ENCODE measurements at places on chromosomes 7 and 10.

- DNase-seq = no peak
Observed at GRCh38 chr7:133650487-133651300, 397.8 kb downstream of the EXOC4 start.

DNA sequence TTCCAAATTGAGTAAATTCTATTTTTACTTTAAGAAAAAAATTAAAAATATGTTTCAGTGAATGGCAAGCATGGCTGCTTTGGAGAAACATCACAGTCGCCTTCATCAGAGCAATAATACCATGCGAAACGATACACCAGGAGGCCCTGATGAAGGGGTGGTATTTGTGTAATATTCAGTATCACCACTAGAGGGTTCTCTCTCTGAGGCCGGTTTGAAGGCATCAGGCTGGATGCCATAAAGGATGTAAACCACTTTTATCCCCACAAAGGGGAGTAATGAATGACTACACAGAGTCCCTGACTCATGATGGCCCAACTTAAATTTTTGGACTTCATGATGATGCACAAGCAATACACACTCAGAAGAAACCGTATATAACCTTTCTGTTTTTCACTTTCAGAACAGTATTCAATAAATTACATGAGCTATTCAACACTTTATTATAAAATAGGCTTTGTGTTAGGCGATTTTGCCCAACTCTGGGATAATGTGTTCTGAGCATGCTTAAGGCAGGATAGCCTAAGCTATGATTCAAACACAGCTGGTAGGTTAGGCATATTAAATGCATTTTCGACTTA, 95.5 kb downstream of the PPP1R17 start:
- DNase-seq = no peak

GRCh38 chr10:75803816-75804552, 372.6 kb downstream of the LRMDA start:
- DNase-seq = no peak

GRCh38 chr10:59255463-59255862, 79.0 kb downstream of the PHYHIPL start:
- DNase-seq = no peak

GRCh38 chr7:84729284-84729683, 457.6 kb downstream of the SEMA3D start:
- no peak for DNase-seq

DNA sequence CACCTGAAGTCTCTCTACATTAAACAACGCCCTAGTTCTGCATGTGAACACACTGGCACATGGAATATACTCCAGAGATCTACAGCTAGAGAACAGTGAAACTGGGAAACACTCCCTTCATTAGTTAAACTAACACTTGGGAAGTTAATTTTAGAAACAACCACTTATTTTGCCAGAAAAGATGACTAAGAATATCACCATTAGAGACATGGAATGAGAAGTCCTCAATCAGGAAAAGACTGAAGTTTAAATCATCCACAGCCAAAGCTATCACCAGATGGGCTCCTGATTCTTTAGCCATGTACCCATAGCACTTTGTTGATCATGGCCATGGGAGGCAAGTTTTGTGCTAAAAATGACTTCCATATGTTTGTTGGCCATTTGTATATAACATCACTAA, 719.5 kb downstream of the KCNMA1 start:
- DNase-seq = no peak

- DNase-seq = no peak
Observed at GRCh38 chr7:80908360-80908797, 10.5 kb downstream of the SEMA3C start.

DNA sequence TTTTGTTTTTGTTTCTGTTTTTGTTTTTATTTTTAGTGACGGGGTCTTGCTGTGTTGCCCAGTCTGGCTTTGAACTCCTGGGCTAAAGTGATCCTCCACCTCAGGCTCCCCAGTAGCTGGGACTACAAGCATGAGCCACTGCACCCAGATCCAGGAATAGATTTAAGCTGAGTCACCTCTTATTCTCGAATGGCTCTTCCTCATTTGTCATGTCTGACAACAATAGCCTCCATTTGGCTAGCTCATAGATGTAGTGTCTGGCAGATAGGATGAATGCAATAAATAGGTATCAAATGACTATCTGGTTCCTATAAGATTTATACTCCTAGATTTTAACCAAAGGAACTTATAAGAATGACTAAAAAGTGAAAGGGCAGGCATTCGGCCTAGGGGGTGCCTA, 172.9 kb downstream of the TMEM26 start:
- DNase-seq = no peak

GRCh38 chr7:123643495-123644441, 11.9 kb upstream of the LMOD2 start:
- DNase-seq = no peak

DNA sequence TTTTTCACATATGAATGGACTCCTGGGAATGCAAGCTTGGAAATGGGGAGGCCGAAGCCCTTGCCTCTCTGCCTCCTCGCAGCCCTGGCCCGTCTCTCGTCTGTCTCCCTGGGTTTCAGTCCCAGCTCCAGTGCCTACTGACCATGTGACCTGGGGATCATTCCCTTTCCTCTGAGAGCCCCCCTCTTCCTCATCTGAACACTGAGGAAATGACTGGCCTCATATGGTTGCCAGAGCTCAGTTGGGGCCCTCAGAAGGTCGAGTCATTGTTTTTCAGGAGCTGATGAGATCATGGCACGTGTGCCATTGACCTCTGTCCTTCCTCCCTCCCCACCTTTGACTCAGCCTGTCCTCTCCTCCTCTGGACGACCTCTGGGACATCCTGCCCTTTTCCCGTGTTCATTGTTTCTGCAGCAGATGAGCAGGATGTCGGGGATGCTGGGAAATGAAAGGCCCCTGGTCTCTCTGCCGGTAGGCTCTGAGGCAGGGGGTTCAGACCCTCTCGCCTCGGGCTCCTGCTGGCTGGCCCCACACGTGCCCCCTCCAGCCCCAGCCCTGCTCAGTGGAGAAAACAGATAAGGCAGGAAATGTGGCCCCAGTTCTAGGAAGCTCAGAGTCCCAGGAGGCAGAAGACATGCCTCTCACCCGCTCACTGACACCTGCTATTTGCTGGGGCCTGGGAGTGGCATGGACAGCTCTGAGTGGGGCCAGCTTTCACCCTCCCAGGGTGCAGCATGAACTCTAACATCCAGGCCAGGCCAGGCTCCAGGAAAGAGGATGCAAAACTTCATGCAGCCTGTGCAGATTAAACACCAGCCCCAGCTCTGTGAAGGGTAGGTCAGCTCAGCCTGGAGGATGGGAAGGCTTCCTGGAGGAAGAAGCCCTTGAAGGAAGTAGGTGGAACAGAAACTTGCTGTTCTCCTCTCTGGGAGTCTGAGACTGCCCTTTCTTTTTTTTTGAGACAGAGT, 8.3 kb upstream of the PPP1R35 start:
- no peak for DNase-seq

GRCh38 chr10:131311402-131311660, 190 bp downstream of the TCERG1L start:
- DNase-seq = no peak

DNA sequence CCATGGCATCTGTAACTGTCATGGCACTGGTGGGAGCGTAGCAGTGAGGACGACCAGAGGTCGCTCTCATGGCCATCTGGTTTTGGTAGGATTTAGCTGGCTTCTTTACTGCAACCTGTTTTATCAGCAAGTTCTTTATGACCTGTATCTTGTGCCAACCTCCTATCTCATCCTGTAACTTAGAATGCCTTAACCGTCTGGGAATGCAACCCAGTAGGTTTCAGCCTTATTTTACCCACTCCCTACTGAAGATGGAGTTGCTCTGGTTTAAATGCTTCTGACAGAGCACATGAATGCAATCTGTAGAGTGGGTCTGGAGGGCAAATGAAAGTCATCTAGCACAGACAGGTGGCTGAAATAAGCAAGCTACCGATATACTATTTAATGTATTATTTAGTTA, 55.3 kb upstream of the OPN4 start:
- no peak for DNase-seq

GRCh38 chr10:112904000-112904399, 46.0 kb upstream of the TCF7L2 start:
- no peak for DNase-seq

DNA sequence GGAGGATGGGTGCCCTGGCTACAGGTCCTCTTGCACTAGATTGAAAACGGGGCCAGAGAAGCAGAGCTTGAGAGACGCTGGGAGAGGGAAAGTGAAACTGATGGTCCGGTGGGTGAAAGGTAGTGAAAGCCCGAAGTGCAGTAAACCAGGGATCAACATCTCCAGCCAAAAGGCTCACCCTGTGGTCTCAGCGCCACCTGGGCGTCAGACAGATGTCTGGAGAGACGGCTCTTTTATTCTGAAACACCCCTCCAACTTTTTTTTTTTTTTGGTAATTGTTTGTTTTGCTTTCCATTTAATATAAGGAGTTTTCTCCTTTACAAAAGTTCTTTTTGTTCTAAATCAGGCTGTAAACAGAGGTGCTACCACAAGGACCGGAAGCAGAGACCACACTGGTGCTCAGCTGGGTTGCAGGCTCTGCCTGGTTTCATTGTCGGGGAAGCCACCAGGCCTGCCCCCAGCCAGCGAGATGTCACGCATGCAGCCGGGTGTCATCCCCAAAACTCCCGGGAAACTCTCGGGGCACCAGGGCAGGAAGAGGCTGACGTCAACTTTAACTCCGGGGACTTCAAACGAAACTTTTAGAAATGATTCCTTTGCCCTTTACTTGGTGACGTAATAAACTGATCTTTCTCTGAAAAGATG, 11.2 kb downstream of the IL2RA start:
- peak; percentile 95 for DNase-seq

DNA sequence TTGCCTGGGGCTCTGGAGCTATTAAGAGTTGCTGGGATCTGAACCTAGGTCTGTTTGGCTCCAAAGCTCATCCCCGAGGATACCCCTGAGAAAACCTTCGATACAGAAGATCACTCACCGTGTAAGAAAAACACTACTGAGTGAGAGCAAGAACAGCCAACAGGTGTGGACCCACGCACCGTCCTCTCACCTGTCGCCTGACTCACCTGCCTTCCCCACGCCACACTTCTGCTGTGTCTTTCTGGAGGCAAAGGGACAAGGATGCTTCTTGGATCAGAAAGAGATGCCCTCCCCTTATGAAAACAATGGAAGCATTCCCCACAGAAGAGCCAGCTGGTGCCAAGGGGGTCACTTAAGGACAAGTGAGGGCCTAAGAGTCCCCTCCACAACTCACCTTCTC, 46.7 kb downstream of the COL13A1 start:
- no peak for DNase-seq

DNA sequence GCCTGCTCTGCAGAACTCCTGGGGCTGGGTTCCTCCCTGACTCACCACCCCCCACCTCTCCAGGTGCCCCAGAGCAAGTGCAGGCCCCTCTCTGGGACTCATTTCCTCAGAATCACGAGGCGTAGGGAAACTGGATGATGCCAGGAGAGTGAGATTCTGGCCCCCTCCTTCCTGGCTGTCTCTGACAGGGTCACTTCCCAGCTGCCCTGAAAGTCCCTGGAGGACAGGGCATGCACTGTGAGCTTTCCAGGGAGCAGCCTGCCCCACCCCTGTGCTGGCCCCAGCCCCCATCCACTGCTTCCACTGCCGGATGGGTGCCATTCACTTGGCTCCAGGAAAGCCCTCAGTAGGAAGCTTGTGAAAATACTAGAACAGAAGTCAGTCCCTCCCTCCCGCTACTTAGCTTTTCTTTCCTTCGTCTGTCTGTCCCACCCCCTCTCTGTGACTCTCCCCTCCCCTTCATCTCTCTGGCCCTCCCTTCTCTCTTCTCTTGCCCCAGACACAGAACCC, 10.4 kb downstream of the TACR2 start:
- no peak for DNase-seq

DNA sequence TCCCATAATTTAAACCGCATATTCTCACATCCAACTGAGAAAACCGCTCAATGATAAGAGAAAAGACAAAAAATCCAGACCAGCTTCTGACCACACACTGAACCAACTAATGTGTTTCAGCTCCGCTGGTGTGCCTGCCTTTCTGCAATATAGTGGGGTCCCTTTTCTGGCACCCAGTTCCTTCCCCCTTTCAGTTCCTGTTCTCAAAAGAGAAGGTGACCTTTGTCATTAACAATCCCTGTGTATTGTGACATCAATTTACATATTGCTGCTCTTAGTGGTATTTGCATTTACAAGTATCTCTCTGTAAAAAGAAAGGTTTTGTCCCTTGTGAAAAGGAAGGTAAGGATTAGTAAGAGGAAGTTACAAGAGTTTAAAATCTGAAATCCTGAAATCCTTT, 1.4 kb downstream of the PPP1R17 start:
- no peak for DNase-seq

GRCh38 chr10:14617852-14618251, 156.8 kb downstream of the FAM107B start:
- no peak for DNase-seq

DNA sequence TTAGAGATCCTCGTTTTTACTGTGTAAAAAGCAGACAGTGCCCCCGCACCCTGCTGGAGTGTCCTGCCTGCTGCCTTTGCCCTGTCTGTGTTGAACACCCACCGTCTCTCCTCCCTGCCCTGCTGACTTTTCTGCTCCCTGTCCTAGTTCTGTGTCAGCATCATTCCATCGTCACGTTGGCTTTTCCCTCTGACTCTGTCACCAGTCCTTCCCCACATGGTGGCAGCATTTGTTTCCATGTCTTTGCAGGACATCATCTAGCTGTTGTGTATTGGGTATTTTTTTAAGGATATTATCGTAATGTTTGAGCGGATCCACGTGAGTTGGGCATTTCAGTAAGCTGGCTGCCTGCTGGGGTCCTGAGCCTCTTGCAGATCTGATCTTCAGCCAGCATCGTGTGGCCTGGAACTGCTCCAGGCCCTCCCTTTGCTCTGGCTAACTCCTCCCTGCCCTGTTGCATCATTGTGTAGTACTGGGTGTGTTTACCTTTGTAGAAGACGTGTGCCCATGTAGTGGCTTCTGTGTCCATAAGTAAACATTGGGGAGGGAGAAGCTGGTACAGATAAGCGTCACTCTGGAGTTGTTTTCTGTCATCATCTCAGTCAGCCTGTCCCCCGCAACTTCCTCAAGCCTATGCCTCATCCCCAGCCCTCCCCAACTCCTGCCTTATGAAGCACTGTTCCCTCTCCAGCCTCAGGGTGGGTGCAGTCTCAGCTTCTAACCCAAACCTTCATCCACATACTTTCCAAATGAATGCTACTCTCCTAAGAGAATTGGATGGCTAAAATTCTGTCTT, 44.3 kb downstream of the TRRAP start:
- DNase-seq = no peak
